Dorsolateral prefrontal cortex (tissue), 122 donors: ENCODE measurements at places on chromosomes 16 and 17.

GRCh38 chr17:76783146-76783545, 45.2 kb downstream of the MFSD11 start:
- no peak for DNase-seq

DNA sequence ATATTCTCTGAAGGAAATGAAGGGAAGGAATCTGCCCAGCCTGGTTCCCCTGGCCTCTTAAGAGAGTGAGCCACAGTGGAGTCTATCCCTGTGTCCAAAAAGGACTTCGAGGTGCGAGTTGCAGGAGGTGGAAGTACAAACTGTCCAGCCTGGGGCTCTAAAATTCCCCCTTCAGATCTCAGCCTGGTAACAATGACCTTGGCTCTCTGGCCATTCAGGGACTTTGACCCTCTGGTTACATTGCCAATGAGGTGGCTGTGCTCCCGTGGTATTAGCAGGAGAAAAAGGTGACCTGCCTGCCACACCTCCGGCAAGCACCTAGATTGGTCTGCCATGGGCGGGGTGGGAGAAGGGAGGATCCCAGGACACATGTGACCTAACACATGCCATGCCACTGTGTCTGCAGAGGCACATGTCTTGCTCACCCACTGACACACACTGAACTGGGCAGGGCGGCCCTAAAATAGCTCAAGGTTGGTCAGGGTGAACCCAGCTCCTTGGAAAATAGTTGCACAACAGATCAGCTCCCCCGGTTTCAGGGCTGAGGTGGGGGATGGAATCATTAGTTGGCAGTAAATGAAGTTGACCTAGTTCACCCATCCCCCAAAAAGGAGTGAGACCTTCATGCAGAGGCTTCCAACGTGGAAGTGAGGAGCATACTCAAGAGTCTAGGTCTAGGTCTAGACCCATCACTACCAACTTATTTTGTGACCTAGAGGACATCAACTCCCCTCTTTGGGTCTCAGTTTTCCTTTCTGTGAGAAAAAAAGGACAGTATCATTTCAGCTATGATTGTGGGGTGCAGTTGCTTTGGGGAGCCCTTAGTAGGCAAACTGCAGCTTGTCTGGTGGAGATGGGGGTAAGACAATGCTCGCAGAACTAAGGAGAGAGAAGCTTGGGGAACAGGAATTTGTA, 2.2 kb downstream of the NR1D1 start:
- DNase-seq = no peak

DNA sequence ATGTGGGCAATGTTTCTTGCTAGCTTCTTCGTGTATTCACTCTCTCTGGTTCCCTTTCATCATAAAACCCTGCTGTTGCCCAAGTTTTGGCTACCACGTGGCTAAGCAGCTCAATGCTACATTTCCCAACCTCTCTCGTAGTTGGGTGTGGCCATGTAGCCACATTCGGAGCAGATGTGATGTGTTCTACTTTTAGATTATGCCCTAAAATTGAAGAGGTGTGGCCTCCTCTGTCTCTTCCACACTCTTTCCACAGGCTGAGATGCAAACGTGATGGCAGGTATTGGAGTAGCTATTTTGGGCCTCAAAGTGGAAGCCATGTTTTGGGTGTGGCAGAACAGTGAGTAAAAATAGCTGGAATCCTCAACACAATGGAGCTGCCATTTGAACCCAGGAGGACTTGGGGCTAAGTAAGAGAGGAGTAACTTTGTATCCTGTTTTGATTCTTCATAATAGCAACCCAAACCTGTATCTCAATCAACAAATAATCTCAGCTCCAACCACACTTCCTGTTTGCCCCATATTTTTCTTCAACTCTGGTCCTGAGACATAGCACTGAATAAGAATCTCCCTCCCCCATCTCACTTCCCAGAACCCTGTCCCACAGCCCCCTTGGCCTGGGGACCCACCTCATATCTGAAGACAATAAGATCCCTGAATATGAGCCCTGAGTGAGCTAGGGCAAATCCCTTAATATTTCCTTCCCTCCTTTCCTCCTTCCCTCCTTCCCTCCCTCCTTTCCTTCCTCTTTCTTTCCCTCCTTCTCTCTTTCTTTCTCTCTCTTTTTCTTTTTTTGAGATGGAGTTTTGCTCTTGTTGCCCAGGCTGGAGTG, 4.0 kb downstream of the NUPR1 start:
- DNase-seq = no peak

DNA sequence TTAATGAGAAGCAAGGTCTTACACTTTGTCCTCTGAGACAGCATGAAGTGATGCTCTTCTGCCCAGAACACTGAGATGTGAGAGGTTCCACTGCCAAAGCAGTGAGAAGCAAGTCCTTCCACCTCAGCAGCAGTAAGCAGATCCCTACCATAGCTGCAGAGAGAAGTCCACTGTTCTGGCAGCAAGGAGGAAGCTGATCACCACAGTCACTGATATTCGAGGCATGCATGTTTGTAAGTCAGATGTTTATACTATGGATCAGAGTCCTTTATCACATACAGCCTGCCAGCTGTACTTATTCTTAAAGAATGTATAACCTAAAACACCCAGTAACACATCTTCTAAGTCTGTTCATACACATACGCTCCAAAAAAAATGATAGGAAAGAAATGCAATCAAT, 18.2 kb upstream of the METTL2A start:
- no peak for DNase-seq

GRCh38 chr17:32755045-32755805, 121.7 kb downstream of the MYO1D start:
- peak; percentile 35 for DNase-seq

DNA sequence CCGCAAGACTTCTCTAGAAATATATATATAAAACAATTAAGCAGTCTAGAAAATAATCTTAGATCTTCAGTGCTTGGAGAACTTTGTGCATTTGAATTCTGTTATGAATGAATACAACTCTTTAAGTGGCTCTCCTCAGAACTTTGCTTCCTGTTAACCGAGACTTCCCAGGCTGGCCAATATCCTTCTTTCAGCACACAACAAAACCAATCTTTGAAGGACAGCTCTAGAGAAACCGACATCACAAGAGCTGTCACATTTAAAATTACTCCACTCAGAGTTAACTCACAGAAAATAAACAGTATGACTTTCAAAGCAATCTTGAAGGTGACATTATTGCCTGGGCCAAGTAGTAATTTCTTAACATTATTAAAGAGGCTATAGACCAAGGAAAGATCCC, 49.7 kb upstream of the ITGA2B start:
- no peak for DNase-seq

DNA sequence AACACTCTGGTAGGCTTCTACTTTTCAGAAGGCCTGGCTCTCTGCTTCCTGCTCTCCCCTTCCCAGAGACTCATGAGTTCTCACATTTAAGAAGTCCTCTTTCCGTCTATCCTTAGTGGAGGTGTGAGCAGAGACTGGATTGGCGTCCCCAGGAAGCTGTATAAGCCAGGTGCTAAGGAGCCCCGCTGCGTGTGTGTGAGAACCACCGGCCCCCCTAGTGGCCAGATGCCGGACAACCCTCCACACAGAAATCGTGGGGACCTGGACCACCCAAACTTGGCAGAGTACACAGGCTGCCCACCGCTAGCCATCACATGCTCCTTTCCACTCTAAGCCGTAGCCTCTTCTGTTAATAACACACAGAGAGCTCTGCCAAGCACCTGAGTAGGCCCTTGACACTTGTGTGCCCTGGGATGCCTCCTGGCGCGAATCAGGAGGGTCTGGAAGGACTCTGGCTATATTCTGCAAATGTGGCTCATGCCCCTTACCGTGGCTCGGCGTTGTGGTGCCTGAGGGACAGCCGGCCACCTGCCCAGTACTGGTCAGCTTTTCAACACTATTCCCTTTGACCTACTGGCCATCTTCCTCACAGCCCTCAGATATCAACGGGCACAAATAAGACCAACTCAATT, 13.9 kb downstream of the CYB5D2 start:
- DNase-seq = no peak

DNA sequence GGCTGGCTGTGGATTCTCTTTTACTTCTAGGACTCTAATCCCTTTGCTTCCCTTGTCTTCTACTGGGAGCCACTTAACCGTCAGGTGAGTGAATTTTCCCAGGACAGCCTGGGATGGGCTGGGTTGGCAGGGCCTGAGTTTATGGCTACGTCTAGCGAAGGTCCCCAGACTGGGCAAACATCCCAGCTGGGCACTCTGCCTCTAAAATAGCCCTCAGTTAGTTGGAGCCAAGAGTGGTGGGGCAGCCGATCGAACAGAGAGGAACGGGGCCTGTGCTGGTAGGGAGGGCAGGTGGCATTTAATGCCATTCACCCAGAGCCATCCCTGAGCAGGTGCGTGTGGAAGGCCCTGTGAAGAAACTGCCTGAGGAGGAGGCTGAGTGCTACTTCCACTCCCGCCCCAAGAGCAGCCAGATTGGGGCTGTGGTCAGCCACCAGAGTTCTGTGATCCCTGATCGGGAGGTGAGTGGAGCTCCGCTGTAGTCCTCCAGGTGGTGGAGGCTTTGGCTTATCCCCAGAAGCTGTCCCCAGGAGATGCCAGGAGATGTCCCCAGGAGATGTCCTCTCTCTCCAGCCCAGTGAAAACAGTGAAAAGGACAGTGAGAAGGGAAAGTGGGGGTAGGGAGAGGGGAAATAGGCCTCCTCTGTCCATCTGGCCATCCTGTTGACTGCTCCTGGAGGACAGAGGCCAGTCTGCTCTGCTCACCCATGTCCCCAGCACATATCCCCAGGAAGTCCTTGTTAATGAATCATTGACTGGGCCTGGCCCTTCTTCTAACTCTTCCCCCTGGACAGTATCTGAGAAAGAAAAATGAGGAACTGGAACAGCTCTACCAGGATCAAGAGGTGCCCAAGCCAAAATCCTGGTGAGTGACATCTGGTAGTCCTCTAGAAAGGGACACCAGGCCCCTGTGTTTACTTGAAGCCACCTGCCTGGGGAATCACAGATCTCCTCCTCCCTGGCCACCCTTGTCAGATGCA, 4.4 kb downstream of the PNPO start:
- no peak for DNase-seq

DNA sequence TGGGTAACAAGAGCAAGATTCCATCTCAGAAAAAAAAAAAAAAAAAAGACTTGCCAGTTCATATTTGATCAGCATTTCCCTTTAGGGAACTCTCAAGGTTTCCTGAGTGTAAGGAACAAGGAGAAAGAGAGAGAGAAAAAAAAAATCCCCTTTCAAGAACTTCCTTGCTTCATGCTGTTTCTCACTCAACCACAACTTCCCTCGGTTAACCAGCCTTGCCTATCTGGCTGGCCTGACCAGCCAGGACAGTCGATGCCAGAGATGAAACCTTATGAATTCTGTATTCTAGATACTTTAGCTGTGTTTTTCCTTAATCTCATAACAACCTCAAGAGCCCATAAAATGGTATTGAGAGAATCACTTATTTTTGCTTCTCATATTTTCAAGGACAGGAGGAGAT, 2.6 kb upstream of the N4BP1 start:
- DNase-seq = no peak

DNA sequence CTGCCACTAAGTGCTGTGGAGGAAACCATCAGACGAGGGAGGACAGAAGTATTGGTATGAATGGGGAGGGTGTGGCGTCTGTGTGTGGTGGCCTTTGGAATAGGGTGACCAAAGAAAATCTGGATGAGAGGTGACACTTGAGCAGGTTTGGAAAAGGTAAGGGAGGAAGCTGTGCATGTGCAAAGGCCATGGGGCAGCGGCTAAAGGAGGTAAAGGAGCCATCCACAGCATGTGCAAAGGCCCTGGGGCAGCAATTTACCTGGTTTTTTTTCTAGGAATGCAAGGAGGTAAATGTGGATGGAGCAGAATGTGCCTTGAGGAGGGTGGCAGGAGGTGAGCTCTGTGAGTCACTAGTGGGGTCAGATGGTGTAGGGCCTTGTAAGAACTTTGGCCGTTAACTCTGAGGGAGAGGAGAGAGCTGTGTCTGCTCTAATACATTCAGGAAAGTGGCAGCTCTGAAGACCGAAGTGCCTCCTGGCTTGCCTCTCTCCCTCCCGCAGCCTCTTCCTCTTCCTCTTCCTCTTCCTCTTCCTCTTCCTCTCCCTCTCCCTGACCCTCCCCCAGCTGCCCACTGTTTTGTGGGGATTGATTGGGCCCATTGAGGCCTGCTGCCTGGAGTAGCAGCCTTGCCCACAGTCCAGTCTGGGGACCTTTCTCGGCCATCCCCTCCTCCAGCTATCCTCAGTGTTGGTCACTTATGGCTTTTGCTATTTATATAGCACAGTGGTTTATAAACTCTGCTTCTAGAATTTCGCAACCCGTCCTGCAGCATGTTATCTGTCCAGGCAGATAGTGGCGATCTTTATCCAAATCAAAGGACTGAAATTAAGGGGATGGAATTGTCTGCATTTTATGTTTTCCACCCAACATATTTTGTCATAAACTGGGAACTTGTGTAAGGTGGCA, 38.7 kb downstream of the CMIP start:
- no peak for DNase-seq

- DNase-seq = no peak
Measured at GRCh38 chr16:73483076-73483791, 435.3 kb upstream of the ZFHX3 start.

GRCh38 chr16:25224731-25225319, 8.1 kb downstream of the AQP8 start:
- no peak for DNase-seq

DNA sequence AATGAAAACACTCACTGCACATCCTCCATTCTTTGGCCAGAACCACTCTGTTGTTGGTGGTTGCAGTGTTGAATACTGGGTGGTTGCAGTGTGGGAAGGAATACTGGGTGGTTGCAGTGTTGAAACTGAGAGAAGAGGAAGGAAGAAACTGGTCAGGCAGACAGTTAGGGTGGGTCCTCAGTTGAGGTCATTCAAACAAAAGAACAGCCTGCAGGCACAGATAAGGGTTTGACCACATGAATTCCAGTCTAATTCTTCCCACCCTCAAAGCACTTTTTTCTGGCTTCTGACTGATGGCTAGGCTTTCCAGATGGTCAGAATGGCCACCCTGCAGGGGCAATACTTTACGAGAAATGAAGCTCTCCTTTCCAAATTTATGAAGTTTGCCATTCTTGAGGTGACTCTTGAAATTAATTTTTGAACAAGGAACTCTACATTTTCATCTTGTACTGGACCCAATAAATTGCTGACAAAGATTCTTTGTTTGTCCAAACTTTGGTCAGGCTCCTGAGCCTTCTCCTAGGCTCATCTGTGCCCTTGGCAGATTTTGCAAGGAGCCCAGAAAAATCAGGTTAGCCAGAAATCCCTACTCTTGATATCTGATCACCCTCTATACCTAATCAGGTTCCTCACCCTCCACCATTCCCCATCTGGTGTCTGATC, 596.6 kb upstream of the CDH5 start:
- no peak for DNase-seq

GRCh38 chr17:18987862-18988545, 16.6 kb downstream of the FAM83G start:
- no peak for DNase-seq
